ENCODE measurements at places on chromosomes 1 and 21. TPM values are rescaled to one million over a fixed set of nuclear protein-coding genes. Genes with fewer than 3 reads are reported as not detected.

GRCh38 chr1:220300442-220301121, 28.3 kb upstream of the RAB3GAP2 start:
- no peak overlapping the region for H3K4me3 ChIP-seq
- H3K27me3 ChIP-seq = peaks cover 18% of the 10 kb centered on the region
- no peak overlapping the region for H3K27ac ChIP-seq
- peaks cover 3% of the 10 kb centered on the region for H3K36me3 ChIP-seq
- DNase-seq = no peak

Gene AADACL4
- not detected for total RNA-seq

Gene ATP1A2
- not detected for total RNA-seq

GRCh38 chr1:147641291-147641690, 29.0 kb downstream of the ACP6 start:
- H3K4me1 ChIP-seq = peaks cover 41% of the 10 kb centered on the region
- no peak for DNase-seq
- no peak overlapping the region for H3K27ac ChIP-seq

Gene NFASC
- 0.23 TPM for total RNA-seq

DNA sequence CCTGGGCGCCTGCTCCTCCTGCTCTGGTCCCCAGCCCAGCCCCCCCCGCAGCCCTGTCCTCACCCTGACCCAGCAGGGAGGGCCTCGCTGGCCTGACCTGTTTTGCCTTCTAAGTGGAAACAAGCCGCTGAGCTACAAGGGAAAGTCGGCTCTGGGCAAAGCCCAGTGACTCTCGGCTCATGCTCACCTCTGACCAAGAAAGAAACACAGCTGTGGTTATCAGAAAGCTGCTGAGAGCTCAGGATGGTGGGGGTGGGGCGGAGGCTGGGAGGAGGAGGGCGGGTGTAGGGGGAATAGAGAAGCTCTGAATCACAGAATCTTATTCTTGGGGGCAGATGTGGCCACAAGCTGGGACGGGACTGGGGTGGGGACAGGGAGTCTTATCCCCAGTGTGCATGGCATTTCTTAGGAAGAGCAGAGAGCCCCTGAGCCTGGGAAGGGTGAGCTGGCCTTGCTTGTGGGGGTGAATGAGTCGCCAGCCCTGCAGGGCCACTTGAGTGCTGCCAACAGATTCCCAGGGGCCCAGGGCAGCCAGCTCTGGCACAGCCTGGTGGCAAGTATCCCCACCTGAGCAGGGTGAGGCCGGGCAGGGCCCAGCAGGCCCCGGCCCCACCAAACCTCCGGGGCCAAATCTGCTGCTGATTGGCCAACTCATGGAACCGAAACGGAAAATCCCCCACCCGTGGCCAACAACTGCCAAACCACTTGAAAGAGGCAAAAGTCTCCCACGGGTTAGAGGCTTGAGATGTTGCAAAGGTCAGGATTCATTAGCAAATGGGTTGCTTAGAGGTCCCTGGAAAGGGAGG, 120.6 kb downstream of the SPSB1 start:
- H3K4me1 ChIP-seq = peaks cover 60% of the 10 kb centered on the region
- no peaks in the 10 kb centered on the region for H3K27me3 ChIP-seq
- H3K27ac ChIP-seq = no peak overlapping the region
- peaks cover 5% of the 10 kb centered on the region for H3K36me3 ChIP-seq

- no peak overlapping the region for H3K4me3 ChIP-seq
- no peak overlapping the region for H3K27ac ChIP-seq
- no peak for DNase-seq
- H3K4me1 ChIP-seq = no peaks in the 10 kb centered on the region
- no peaks in the 10 kb centered on the region for H3K36me3 ChIP-seq
Observed at GRCh38 chr1:236110137-236110536, 32.2 kb upstream of the GPR137B start.

DNA sequence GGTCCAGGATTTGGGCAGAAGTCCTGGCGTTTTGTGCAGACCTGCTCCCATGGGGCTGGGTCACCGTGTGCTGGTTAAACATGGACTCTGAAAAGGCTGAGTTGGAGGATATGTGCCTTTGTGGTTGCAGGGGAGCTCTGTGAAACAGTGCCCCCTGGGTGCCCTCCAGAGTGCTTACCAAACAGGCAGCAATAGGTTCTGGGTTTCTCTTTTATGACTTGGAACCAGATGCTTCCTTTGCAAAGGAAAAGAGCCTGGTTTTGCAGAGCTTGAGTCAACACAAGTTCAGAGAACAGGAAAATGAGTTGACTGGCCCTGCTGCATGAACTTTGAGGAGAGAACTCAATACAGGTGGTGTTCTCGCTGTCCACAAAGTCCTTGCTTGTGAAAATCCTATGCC, 288.9 kb downstream of the TM2D1 start:
- peak; percentile 14 for DNase-seq
- H3K36me3 ChIP-seq = no peaks in the 10 kb centered on the region
- no peak overlapping the region for H3K4me3 ChIP-seq
- no peak overlapping the region for H3K27ac ChIP-seq
- H3K4me1 ChIP-seq = no peaks in the 10 kb centered on the region
- no peaks in the 10 kb centered on the region for H3K27me3 ChIP-seq

- H3K4me1 ChIP-seq = no peaks in the 10 kb centered on the region
- DNase-seq = no peak
- no peaks in the 10 kb centered on the region for H3K36me3 ChIP-seq
- no peak overlapping the region for H3K4me3 ChIP-seq
- no peaks in the 10 kb centered on the region for H3K27me3 ChIP-seq
Observed at GRCh38 chr1:223622132-223622842, 43.2 kb downstream of the CAPN8 start.

Gene SPATA45
- total RNA-seq = not detected

DNA sequence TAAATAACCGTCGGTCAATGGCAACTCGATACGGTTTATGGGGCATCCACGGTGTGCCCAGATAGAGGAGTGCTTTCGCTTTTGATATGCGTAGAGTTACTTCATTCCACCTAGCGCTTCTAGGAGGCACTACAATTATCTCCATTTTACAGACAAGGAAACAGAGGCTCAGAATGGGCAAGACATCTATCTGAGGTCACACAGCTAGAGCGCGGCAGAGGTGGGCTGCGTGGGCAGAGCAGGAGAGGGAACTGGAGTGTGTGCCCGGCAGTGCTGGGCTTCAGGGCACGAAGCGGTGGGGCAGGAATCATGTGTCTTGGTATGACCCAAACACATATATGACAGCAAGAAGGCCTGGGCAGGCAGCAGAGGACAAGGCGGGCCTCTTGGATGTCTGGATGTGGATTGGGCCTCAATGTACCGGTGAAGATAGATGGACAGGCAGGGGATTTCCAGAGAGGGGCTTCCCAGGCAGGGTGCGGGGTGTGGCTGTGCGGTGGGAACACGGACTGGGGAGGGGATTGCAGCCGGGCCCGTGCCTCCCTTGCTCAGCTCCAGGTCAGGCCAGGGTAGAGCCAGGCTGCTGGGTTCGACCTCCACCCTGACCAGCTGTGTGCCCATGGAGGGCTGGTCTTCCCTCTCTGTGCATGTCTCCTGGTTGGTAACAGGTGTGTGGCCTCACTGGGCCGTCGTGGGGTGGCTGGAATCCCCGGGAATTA, 21.2 kb downstream of the TP73 start:
- H3K27me3 ChIP-seq = no peaks in the 10 kb centered on the region
- peak overlapping the region; percentile 18 for H3K4me3 ChIP-seq
- no peak for DNase-seq
- peaks cover 15% of the 10 kb centered on the region for H3K4me1 ChIP-seq
- H3K36me3 ChIP-seq = no peaks in the 10 kb centered on the region

- peaks cover 20% of the 10 kb centered on the region for H3K27me3 ChIP-seq
- H3K36me3 ChIP-seq = no peaks in the 10 kb centered on the region
- H3K27ac ChIP-seq = no peak overlapping the region
- DNase-seq = no peak
- no peak overlapping the region for H3K4me3 ChIP-seq
Observed at GRCh38 chr1:110262296-110262695, 52.2 kb downstream of the KCNC4 start.

DNA sequence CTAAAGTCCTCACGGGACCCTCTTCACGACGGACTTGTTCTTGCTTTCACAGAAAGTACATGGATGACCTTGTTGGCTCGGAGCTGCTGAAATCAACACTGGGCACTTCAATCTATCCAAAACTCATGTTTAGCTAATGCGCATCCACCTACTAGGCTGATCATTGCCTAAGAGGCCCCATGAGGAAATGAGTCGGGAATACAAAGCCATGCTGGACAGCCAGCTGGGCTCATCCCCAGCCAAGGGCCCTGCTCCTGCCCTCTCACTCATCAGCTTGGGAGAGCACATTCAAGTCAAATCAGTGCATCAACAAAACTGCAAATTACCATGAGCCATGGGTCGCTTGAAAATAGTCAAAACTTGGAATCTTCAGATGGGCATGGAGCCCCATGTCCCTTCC, 14.8 kb upstream of the HEYL start:
- no peak overlapping the region for H3K27ac ChIP-seq
- no peaks in the 10 kb centered on the region for H3K36me3 ChIP-seq
- peaks cover 10% of the 10 kb centered on the region for H3K27me3 ChIP-seq
- H3K4me1 ChIP-seq = peaks cover 19% of the 10 kb centered on the region

DNA sequence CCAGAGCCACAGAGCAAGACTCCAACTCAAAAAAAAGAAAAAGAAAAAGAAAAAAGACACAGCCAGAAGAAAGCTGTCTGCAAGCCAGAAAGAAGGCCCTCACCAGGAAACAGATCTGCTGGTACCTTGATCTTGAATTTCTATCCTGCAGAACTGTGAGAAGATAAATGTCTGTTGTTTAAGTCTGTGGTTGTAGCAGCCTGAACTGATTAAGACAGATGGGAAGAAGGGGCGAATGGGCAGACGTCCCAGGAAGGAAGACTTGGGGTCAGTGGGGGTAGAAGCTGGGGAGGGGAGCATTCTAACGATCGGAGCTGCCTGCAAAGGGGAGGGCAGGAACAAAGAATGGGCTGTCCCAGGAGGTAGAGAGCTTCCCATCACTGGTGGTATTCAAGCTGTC, 6.3 kb downstream of the SLC2A7 start:
- no peak overlapping the region for H3K27ac ChIP-seq
- H3K27me3 ChIP-seq = peaks cover 7% of the 10 kb centered on the region

GRCh38 chr1:230142608-230143210, 75.7 kb downstream of the GALNT2 start:
- peaks cover 58% of the 10 kb centered on the region for H3K4me1 ChIP-seq
- peaks cover 3% of the 10 kb centered on the region for H3K36me3 ChIP-seq
- H3K4me3 ChIP-seq = no peak overlapping the region
- no peak for DNase-seq
- no peak overlapping the region for H3K27ac ChIP-seq
- H3K27me3 ChIP-seq = no peaks in the 10 kb centered on the region

DNA sequence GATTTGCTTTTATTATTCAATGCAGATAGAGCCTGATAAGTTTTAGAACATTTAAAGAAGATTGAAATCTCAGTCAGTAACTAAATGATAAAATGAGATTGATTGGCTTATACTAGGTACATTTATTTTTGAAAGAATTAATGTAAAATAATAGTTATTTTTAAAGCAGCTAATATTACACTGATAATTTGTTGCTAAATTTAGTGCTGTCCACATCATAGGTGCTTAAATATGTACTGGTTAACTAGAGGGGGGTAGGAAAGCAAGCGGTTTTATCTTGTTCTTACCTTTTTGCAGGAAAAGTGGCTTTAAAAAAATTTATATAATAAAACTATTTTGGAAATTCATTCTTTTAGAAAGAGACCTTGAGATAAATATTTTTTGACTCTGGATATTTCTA, 40.4 kb upstream of the RWDD3 start:
- H3K4me1 ChIP-seq = no peaks in the 10 kb centered on the region
- H3K27me3 ChIP-seq = peaks cover 7% of the 10 kb centered on the region
- no peak overlapping the region for H3K4me3 ChIP-seq
- DNase-seq = no peak
- no peak overlapping the region for H3K27ac ChIP-seq

DNA sequence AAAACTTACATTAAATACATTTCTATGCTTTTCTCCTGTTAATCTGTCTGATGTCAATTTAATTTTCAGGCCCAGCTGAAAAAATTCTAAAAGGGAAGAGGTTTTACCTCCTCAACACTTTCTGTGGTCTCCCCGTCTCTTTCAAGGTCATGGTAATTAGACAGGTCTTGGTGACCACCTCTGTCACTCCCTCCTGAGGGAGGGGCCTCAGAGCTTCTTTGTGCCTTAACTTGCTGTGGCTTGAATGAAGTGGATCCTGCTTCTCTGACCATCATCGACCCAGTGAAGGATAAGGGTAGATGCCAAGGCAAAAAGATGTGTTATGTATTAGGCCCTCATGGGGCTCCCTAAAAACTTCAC, 40.8 kb upstream of the OSBPL9 start:
- H3K4me3 ChIP-seq = no peak overlapping the region
- peaks cover 25% of the 10 kb centered on the region for H3K4me1 ChIP-seq
- H3K27me3 ChIP-seq = no peaks in the 10 kb centered on the region

DNA sequence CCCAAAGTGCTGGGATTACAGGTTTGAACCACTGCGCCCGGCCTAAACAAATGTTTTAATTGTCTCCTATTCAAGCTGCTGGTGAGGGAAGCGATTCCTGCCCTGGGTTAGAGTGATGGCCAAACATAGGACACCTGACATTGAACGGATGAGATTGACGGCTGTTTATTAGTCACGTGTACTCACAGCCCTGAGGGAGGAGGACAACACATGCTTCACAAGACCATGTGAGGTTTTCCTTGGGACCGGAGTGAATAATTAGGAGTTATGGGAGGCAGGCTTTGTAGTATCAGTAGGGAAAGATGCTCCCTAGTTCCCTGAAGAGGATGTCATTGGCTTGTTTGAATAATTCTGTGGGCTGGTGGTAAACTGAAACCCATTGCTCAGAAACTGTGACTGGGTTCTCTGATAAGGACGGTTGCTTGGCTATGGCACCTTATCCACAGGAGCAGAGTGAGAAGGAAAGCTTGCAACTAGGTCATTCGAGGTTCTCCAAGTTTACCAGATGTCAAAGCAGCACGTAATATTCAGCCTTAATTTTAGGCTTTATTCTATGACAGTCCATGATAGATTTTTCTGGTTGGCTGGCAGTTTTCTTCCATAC, 245.8 kb downstream of the PLA2G4A start:
- no peak overlapping the region for H3K4me3 ChIP-seq
- no peak overlapping the region for H3K27ac ChIP-seq
- no peak for DNase-seq
- H3K27me3 ChIP-seq = no peaks in the 10 kb centered on the region
- H3K4me1 ChIP-seq = no peaks in the 10 kb centered on the region
- no peaks in the 10 kb centered on the region for H3K36me3 ChIP-seq

- no peak overlapping the region for H3K4me3 ChIP-seq
- peaks cover 9% of the 10 kb centered on the region for H3K27me3 ChIP-seq
- H3K36me3 ChIP-seq = no peaks in the 10 kb centered on the region
- H3K4me1 ChIP-seq = peaks cover 11% of the 10 kb centered on the region
- H3K27ac ChIP-seq = no peak overlapping the region
Observed at GRCh38 chr1:20063861-20064292, 6.1 kb upstream of the PLA2G5 start.

GRCh38 chr1:107594536-107594935, 370.4 kb downstream of the VAV3 start:
- no peaks in the 10 kb centered on the region for H3K36me3 ChIP-seq
- H3K4me1 ChIP-seq = peaks cover 16% of the 10 kb centered on the region
- H3K27me3 ChIP-seq = no peaks in the 10 kb centered on the region

Data from activated T-cell treated with anti-CD3 and anti-CD28 coated beads, Interleukin-2, amount 50 U/mL, for 72 hours (primary cell).